ENCODE measurements at places on chromosomes 12 and 14. TPM values are rescaled to one million over a fixed set of nuclear protein-coding genes. Genes with fewer than 3 reads are reported as not detected.

DNA sequence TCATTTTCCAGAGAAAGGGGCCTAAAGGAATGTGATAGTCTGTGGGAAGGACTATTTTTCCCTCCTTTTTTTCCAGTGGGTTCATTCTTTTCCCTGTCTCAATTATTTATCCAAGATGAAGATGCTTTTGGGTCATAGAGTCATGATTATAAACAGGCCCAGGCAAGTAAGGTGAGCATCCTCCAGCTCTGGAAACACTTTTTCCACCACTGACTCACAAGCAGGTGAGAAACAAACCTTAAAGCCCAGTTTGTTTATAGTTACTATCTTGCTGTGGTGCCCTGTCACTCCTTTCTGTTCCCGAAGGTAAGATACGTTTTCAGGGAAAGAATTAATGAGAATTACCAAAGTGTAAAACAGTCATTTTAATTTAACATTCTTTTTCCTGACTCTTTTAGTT is 107.7 kb upstream of the IFNG-AS1 start:
- DNase-seq, result no peak

DNA sequence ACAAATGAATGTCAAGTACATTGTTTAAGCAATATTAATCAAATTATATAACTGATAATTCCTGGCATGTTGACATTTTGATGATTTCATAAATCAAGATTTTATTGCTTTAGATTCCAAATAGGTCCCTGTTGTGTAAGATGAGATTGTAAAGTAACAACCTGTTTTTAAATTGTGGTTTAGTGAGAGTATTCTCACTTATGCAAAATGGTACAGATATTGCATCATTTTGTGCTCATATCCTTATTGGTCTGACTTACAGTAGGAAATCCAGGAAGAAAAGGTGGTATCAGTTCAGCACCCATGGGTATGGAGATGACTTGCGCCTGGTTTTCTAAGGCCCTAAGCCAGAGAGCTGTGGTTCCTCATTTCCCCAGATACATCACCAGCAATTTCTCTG is 165.5 kb downstream of the KIF21A start:
- DNase-seq, result no peak

GRCh38 chr12:1956716-1957115 is 38.3 kb upstream of the CACNA2D4 start:
- no peak for DNase-seq

DNA sequence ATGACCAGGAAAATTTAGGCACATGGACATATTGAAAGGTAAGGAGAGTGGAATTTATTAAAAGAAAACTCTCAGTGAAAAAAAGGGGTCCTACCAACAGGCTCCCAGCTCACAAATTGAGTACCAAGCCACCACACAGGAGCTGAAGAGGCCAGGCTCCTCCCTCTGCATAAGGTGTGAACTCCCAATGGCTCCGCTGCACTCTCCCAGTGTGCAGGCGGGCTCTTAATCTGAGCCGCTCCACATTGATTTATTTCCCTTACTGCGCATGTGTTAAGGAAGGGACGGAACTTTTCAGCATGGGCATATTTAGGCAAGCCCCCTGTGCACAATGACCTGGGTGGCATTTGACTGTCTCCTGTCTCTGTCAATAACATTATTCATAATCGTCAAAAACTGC is 68.6 kb upstream of the PLEKHG7 start:
- DNase-seq, result no peak

- peak; percentile 78 for DNase-seq
These were observed 57.6 kb upstream of the OTOGL start for GRCh38 chr12:80041692-80042091.

GRCh38 chr12:56517854-56518253 is 3.8 kb upstream of the RBMS2 start:
- no peak for DNase-seq

DNA sequence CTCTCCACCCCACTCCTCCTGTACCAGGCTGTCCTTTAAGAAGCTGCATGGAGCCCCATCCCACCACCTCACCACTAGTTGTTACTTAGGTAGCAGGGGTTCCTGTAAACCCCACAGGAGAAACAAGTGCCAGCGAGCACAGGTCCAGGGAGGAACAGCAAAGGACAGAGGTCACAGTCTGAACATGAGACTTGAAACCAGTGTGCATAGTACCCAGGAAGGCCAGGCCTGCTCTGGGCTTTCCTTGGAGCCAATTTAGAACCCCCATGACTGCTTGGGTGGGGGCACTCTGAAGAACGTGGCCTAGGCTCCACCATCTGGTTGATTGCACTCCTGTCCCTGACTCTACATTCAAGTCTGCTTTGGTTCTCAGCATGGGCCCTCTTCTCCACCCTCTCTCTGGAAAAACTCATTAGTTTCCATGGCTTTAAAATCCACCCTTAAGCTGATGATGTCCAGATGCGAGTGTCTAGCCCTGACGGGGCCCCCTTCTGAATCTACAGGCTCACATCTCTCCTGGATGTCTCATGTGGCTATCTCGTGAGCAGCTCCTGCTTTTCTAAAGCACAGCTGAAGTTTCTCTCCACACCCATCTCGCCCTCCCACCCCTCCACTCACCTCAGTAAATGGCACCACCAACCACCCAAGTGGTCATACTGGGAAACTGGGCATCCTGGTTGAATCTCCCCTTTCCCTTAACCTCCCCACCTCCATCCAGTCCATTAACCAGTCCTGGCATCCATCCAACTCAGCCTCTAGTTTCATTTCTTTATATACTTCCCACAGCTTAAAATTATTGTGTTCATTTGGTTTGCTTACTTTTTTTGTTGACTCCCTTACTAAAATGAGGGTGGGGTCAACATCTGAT is 8.4 kb downstream of the KRT3 start:
- no peak for DNase-seq

DNA sequence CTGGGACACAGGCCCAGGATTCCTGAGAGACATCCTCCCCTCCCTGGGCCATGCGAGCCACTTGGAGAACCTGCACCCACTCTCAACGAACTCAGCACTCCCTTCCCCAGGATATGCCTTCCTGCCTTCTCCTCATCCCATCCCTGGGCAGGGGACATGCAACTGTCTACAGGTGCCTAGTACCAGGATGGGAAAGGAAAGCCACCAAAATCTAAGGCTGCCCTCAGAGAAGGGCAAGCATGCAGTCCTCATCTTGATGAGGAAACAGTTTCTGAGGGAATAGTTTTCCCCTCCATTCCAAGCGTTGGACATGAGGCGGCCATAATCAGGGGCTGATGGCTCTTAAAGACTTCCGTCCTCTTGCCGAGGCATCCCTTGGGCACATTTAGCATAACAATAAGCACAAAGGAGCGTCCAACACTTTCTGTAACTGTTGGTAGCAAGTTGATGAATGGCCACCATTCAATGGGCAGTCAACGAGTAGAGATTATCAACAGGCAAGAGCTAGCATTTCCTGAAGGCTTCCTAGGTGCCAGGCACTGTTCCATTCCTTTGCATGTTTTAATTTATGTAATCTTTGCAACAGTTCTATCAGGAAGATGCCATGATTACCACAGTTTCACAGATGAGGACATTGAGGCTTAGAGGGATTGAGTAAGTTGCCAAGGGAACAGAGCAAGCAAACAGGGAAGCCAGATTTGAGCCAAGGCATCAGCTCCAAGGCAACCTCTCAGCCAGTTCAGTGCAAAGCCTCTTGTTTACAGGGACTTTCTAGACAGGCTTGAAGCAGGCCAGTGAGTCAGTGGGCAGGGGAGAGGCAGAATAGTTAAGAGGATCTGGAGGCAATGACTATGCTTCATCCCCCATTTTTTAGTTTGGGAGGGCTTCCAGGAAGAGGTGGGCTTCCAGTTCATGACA is 105.1 kb downstream of the SINHCAF start:
- peak; percentile 22 for DNase-seq

DNA sequence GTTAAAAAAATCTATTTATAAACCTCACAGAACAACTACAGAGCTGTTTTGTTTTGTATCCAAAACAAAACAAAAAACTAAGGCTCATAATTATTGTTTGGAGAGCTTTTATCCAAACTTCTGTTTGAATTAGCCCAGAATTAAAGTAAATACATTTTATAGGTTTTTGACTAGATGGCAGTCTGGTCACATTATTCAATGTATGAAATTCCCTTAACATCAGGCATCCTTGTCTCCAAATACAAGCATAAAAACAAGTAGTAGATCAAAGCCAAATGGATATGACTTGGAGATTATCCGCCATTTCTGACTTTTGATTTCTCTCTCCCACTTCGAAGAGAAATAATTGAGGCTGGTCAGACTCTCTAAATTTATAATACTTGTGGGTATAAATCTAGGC is 63.5 kb downstream of the SLC38A1 start:
- DNase-seq, result no peak

DNA sequence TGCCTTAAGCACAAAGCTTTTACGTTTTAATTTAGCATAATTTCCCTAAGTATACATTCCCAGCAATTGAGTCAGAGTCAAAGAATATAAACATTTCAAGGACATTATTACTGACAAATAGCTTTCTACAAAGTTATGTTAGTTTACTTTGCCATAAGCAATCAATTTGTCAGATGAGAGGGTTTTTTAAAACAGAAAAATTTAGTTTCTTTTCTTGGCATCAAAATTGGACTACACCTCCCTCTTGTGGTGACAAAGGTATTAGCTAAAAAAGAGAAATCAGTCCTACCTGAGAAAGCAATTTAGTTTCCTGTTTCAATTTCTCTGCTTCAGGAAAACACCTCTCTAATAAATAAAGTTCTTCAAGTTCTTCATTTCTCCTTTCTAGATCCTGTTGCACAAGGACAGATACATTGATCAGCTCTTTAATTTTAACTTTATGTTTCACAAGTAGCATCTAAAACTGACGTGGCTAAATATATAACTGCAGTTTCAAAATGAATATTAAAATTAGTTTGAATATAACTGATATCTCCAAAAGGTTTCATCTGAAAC is 39.9 kb downstream of the DNAI7 start:
- peak; percentile 47 for DNase-seq

DNA sequence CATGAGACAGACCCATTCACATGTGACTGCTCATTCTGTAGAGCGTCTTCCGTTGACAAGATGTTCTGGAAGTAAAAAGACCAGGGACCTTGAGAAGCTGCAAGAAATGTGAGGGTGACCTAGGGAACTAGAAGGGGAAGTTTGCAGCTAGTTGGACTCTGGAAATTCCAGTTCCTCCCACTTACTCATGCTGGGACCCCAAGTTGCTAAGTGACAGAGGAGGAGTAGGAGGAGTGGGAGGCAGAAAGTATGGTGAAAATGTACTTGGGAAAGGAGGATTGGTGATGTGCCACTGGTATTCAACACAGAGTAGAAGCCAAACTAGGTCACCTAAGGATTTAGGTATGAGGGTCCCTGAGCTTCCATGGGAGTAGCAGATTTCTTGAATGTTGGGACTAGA is 132.4 kb downstream of the KCNA5 start:
- no peak for DNase-seq

DNA sequence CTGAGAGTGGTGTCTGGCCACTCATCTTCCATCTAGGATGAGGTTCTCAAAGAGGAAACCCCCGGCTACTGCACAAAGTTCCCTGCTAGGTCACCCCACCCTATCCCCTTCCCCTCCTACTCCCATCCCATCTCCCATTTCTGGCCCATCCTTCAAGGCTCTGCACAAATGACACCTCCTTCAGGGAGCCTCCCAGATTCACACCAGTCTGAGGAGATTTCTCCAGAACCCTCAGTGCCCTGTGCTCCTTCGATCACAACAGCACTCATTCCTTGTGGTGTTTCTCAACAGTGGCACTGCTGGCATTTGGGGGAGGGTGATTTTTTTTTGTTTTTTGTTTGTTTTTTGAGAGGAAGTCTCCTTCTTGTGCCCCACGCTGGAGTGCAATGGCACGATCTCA is 2.9 kb downstream of the CAMKK2 start:
- no peak for DNase-seq

DNA sequence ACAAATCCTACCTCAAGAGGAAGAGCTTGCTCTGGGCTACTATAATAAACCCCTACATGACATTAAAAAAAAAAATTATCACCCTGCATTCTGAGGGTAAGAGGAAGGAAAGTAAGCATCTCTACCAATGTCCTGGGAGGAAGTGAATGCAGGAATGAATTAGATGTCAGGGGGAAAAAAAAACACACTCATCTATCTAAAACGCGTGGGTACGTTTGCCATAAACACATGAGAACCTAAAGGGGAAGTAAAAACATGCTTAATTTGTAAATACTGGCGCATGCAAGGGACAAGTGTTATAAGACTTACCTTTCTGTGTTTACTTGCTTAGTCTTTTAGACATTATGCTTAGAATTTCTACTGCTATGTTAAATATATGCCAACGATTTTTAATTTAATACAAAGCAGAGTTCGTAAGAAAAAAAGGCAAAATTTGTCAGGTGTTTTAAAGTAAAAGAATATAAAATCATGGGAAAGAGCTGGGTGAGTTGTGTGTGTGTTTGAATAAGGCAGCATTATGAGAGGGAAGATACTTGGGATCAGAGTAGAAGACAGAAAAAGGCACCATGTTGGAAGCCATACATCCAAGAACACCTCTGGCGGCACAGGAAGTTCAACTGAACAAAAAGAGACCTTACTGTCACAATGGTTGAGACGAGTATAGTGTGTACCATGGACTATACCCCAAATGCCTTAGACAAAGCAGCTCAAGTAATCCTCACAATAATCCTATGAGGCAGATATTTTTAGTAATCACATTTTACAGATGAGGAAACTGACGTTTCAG is 1.5 kb downstream of the TMED8 start:
- DNase-seq, result no peak

GRCh38 chr12:107759410-107759809 is 1.5 kb downstream of the PRDM4 start:
- DNase-seq, result peak; percentile 96

DNA sequence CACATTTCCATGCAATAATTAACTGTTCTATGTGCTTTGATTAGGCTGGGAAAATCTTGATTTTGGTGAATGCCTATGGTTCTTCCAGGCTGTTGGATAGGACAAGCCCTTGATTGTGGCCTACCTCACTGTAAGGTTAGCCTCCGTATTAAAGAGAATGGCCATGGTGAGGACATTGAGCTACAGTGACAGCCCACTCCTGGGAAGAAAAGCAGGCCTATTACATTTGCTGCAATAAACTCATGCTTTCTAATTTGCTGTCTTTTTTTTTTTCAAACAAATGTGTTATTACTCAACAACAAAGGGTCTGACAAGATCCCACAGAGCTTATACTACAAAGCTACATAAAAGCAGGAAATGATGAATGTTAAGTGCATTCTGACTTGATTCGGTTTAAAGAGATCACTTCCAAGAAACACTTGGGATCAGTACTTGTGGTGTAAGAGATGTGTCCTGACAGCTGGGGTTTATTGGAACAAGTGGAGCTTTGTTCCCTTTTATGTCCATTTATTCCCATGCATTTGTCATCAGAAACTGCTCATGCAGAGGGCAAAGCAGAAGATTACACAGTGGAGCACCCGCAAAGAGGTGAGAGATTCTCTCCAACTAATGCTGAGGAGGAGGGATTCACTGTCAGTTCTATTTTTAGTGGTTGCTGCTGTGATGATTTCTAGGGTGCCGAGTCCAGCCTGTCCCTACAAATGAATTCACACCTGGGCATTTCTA is 29.1 kb upstream of the KCNK10 start:
- DNase-seq, result no peak

- no peak for DNase-seq
These were observed 42.0 kb upstream of the C12orf75 start for GRCh38 chr12:105288311-105288996.

- DNase-seq, result no peak
These were observed 127.2 kb downstream of the CCDC60 start for GRCh38 chr12:119461636-119462214.

The YLPM1 gene
- total RNA-seq, result 40.0 TPM

The OR4M1 gene
- not detected for total RNA-seq

The AMN gene
- not detected for total RNA-seq

The SPIC gene
- not detected for total RNA-seq

The KCNMB4 gene
- 2.7 TPM for total RNA-seq

The SLC4A8 gene
- 2.6 TPM for total RNA-seq

The NUAK1 gene
- total RNA-seq, result 29.6 TPM

All from GM23248 (cell line).